ENCODE measurements at places on chromosomes 5 and 9. TPM values are rescaled to one million over a fixed set of nuclear protein-coding genes. Genes with fewer than 3 reads are reported as not detected.

The CNTNAP3 gene
- total RNA-seq: 7.1 TPM

- no peak for DNase-seq
These were observed 2.9 kb downstream of the BOD1 start for GRCh38 chr5:173613433-173614159.

DNA sequence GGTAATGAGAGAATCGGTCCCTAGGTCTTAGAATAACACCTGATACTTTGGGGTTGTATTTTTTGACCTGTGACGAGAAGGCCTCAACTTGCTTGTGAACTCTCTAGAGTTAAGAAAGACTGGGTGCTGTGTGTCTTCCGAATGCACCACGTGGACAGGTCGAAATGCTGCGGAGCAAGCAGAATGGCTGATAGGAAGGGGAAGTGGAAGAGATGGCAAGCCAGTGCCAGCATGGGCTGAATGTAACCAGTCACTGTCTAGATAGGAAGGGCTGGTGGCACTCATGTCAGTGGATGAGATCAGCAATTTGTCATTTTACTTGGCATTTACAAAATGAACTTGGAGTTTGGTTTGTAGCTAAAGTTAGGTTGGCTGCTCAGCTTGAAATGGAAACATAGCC lies 5.6 kb downstream of the OTULINL start:
- no peak for DNase-seq

- no peak for DNase-seq
These were observed 108.9 kb downstream of the F2RL2 start for GRCh38 chr5:76514292-76514691.

GRCh38 chr5:60699288-60699608 lies 718 bp downstream of the DEPDC1B start:
- DNase-seq: no peak

GRCh38 chr5:113099822-113100221 lies 123.2 kb downstream of the DCP2 start:
- no peak for DNase-seq

DNA sequence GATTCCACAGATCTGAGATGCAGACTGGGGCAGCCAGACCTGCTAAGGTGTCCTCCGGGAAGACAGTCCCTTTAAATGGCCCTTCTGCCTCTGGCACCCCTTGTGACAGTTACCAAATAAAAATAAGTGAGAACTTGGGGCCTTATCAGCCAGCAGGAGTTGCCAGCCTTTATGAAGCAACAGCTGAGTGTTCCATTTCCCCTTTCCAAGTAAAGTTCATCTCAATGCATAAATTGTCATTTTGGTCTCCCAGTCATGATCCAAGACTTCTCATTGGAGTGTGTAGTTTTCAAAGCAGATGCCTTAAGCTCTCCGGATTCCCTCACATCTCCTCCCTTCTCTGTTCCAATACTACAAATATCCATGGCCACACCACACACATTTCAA lies 4.1 kb downstream of the PTCH1 start:
- DNase-seq: no peak

Measured in kidney (tissue), 22 donors.